ENCODE measurements at places on chromosomes 4 and X.

DNA sequence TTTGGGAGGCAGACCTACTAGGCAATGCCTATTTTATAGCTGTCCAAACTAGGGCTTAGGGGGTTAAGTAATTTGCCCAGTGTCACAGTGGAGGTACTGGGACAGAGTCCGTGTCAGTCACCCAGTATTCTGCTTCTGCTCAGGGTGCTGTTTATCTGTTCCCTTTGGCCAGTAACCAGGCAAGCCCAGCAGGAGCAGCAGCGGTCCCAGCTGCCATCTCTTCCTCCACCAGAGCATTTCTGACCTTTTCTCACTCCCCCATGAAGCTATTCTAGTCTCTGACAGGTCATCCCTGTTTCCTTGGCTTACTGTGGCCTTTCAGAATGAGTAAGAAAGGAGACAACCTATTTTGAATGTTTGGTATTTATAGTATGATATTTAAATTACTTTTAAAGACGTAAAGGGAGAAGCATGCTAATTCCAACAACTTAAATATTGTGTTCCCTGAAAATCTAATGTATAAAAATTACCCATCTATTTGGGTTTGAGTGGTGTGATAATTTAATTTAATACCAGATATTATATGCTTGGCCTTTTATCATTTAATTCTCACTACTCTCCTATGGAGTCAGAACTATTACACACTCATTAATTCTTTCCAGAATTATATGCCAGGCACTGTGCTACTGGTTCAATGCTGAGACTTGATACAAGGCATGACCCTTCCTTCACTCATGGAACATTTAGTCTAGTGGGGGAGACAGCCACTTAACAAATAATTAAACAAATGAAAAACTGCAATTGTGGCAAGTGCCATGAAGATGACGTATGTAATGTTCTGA is 60.6 kb downstream of the RPS6KA3 start:
- no peak for DNase-seq

DNA sequence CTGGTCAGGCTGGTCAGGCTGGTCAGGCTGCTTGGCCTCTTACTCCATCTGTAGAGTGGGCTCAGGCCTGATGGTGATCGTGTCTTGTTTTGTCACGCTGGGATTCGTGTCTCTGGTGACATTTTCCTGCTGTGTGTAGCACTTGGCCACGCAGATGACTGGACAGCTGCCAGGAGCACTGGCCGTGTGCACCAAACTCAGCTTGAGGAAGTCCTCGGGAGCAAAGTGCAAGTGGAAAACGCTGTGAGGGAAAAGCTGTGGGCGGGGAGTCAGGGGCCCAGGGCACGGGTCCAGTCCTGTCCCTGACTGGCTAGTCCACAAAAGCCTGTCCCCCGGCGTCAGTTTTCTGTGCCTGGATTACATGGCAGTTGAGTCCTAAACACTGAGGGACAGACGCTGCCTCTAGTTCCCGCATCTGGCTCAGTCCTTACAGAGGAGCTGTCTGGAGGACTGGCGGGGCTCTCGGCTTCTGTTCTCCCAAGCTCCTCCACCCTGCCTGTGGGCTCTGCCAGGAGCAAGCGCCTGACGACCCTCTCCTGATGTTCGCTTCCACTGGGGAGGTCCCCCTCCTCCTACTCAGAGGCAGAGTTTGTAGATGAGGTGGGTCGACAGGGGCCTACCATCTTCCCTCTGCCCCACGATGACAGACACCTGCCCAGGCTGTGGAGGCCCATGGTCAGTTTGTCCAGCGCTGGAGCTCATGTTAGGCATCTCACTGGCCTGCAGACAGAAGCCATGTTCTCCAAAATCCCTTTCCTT is 35.9 kb upstream of the GRPEL1 start:
- no peak for DNase-seq

DNA sequence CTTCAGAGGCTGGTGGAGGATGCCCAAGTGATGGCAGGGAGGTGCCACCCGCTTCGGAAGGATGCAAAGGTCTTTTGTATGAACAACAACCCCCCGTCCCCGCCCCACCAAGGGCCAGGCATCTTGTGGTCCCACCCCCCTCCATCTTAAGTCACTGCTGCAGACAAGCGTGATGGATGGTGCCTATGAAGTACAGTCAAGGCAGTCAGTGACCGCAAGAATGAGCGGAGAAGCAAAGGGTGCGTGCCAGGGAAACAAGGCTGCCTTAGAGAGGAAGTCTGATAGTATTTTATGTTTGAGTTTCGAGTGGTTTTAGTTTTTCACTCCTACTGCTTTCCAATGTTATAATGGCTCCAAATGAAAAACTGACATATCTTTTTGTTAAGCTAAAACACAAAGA is 68.7 kb upstream of the GPM6B start:
- DNase-seq = no peak

DNA sequence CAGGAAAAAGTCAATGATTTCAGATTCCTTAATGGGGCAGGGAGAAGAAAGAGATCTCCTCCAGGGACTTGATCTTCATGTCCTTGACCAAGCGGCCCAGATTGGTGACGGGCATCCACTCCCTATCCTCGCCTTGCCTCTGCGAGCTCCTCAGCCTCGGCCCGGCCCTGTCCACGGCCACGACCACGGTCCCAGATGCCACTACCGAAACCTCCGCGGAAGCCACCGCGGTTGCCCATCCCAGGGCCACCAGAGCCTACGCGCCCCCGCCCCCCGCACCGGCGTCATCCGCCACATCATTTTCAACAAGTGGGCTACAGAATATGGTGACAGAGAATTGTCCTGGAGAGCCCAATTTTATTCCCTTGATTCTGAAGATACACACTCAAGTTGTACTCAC is 751.2 kb upstream of the PABPC4L start:
- DNase-seq = no peak

DNA sequence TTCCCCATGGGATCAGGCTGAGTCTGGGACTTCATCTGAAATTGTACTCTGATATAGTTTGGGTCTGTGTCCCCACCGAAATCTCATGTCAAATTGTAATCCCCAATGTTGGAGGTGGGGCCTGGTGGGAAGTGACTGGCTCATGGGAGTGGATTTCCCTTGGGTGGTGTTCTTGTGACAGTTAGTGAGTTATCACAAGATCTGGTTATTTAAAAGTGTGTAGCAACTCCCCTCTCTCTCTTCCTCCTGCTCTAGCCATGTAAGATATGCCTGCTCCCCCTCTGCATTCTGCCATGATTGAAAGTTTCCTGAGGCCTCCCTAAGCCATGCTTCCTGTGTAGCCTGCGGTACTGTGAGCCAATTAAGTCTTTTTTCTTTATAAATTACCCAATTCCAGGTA is 61.0 kb downstream of the RASGEF1B start:
- no peak for DNase-seq

DNA sequence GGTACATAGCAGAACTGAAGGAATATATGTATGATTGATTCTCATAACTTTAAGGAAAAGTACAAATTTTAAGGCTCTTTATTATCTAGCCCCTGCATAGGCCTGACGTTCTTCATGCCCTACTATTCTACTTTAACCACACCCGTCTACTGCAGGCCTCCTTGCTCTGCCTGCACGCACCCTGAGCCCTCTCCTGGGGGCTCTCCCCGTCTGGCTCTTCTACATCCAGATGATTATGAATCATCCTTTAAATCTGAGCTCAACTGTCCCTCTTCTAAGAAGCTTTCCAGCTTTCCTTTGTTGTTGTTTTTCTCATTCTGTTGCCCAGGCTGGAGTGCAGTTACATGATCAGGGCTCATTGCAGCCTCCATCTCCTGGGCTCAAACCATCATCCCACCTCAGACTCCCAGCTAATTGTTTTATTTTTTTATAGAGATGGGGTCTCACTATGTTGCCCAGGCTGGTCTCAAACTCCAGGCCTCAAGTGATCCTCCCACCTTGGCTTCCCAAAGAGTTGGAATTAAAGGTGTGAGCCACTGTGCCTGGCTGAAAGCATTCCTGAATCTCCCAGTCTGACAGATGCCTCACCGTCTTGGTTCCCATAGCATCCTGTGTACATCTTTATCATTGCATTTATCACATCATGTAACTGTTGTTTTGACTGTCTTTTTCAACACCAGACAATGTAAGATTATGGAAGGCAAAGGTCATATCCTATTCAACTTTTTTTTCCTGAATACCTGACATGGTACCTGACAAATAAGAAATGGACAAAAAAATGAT is 89.2 kb downstream of the WDFY3 start:
- DNase-seq = no peak

Data from NCI-H1930 (cell line).